RPMI7951 (cell line): ENCODE measurements at places on chromosomes 11 and 22.

DNA sequence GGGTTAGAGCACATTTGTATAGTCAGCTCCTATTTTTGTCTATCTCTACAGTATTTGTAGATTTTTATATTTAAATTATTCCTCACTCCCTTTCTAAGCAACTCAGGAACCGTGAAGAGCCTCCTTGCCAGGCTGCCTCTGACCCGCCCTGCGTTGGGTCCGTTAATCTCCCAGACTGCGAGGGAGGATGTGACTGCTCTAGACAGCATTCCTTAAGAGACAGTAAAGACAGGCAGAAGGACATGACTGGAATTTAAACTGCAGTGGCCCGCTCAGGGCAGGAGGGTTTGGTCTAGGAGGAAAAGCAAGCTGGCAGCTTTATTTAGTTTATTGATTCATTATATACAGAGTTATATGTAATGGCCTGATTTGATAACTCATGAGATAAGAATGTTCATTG, 413.7 kb downstream of the TMEM135 start:
- DNase-seq, result no peak

- no peak for DNase-seq
Observed at GRCh38 chr22:38737302-38738060, 18.3 kb downstream of the SUN2 start.

DNA sequence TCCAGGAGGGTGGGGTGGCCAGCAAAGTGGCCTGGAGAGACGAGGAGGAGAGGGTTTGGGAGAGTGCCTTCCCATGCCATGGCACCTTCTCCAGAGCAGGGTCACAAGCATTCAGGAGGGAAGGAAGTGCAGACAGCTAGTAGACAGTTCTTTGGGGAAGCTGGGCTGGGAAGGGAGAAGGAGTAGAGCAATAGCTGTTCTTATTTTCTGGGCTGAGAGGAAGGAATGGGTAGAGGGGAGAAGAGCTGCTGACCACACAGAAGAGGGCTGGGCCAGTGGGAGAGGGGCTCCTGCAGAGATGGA, 14.8 kb upstream of the PICK1 start:
- no peak for DNase-seq

DNA sequence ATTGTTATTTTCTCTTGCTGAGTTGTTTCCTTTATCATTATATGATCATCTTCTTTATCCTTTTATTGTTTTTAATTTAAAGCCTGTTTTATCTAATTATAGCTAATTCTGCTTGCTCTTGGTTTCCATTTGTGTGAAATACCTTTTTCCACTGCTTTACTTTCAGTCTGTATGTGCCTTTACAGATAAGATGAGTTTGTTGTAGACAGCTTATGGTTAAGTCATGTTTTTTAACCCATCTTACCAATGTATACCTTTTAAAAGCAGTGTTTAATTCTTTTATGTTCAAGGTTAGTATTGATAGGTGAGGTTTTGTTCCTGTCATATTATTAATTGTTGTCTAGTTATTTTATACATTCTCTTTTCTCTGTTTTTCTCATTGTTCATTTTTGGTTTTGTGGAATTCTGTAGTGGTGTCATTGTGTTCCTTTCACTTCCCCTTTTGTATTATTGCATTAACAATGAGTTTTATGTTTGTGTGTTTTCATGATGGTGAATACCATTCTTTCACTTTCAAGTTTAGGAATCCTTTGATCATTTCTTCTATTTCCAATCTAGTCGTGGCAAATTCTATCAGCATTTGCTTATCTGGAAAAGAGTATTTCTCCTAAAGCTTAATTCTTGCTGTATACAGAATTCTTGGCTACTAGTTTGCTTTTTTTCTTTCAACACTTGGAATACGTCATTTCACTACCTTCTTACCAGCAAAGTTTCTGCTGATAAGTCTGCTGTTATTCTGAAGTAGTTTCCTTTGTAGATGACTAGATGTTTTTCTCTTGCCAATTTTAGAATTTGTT, 21.8 kb downstream of the OR5AN1 start:
- no peak for DNase-seq

DNA sequence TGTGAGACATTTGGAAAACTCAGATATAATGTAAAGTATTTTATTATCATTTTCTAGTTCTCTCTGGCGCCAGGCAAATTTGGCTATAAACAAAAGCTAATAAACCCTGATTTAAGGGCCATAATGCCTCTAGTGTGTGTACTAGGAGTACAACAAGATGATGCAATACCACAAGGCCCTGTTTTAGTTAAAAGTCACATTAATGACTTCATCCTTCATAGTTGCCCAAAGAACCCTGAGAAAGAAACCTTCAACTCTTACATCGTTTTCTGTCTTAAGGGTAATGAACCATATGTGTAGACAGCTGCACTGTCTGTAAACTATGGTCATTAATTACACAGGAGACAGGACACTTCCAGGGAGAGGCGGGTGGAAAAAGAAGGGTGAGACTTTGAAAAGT, 538.4 kb downstream of the FAM181B start:
- no peak for DNase-seq

DNA sequence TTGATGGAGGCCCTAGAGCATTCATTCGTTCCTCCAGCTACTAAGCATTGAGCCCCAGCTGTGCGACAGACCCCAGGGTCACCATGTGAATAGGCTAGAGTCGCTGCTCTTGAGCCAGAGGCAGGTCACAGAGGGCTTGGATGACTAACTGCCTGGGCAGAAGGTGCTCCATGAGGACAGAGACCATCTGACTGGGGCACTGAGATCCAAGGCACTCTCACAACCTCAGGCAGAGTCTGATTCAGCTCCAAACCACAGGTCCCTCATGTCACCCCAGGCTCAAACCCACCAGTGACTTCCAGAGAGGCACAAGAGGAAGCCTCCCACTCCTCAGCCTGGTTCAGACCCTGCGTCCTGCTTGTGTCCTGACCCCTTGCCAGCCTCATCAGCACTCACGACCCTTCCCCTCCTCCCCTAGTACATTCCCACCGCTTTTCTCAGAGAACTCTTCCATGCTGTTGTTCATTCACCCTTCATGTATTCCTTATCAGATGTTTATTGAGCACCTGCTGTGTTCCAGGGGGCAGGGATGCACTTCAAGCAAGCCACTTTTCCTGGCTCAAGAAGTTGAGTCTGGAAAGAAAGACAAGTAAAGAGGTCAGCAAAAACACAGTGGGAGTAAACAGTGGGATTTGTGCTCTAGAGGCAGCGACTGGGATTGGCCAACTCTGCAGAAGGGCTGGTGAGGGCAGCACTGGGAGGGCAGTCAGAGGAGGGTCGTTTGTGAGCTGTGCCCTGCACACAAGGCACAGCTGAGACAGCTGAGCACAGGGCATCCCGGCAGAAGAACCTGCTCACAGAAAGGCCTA, 9.3 kb downstream of the OAF start:
- DNase-seq, result peak; percentile 36

DNA sequence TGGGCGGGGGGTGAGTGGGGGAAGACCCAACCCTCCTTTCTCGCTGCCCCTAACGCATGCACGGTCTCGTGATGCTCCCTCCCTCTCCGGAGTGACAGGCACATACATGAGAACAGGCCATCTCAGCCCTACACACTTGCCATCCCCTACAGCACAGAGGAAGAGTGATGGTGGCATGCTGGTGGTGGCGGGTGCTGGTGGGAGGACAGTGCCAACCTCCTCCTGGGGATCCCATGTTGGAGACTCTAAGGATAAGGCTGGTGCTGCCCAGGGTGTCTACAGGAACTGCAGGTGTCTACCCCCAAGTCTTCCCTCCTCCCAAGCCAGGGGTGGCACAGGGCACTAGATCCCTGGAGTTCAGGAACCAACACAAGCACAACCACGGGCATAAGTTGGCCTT, 6.7 kb upstream of the NLRX1 start:
- DNase-seq, result no peak

GRCh38 chr11:44561964-44562734, 3.3 kb upstream of the CD82 start:
- no peak for DNase-seq

- DNase-seq, result no peak
Observed at GRCh38 chr11:126104420-126104819, 41.8 kb upstream of the CDON start.

DNA sequence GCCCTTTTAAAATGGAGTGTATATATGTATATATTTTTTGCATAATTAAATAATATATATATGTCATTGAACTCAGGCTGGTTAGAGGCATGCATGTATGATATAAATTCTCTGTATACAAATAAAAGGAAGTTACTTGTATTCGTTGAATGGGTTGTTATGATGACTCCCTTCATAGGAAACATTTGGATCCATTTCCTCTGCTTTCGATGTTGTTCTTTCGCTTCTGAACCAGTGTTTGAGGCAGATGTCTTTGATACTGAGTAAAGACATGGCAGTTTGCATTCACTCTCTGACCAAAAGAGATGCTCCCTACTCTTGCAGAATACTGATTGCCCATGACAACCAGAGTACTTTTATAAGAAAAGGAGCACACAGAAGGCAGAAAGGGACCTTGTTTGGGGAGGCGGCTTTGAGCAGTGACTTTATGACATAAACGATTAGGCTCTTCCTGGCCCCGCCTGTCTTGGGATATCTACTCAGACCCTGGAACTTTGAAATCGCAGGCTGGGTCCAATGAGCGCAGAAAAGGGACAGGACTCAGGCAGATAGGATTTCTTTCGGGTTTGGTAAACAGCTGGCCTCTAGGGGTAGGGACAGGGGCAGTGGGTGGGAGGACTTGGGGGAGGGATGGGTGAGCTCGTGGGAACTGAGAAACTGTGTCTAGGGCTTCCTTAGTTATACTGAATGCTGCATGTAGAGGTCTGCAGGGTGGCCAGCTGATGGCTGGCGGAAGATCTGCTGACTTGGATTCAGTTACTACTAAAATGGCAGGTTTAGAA, 23.2 kb downstream of the TIMP3 start:
- DNase-seq, result no peak

- no peak for DNase-seq
Observed at GRCh38 chr11:1880746-1881441, 10.8 kb downstream of the PRR33 start.

- DNase-seq, result no peak
Observed at GRCh38 chr11:67368621-67369020, 4.8 kb downstream of the CLCF1 start.

DNA sequence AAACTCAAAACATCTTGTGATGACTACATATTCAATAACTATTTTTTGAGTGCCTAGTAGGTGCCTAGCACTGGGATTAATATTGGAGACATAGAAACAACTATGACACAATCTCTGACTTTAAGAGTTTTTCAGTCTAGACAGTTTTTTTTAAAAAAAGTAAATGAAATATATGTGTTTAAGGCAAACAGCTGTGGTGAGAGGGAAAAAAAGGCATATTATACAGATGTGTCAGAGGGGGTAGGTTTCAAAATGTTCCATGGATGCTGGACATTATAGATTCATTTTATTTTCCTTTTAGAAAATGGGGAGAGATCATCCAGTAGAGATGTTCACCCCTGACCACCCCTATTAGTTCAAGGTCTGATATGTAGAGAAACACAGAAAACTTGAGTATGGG, 90.8 kb downstream of the LUZP2 start:
- DNase-seq, result no peak

GRCh38 chr11:2921261-2921660, 8.0 kb downstream of the PHLDA2 start:
- no peak for DNase-seq

DNA sequence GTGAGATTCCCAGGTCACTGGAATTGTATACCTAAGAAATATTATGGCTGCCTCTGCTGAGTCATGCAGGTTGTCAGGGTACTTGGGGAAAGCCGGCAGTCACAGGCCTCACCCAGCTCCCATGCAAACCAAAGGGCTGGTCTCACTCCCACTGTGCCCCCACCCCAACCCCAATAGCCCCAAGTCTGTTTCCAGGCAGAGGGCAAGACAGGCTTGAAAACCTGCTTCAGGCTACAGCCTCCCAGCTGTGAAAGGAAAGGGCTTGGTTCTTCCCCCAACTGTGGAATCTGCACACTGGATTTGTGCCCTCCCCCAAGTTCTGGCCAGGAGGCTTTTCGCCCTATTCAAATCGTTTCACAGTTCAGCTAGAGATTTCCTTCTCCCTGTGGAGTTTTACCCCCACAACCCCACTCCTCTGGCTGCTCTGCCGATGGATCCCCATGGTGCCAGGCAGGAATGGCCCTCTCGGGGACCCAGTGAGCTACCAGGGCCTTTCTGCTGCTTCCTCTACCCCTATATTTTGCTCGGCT, 37.0 kb upstream of the ABTB2 start:
- DNase-seq, result no peak

DNA sequence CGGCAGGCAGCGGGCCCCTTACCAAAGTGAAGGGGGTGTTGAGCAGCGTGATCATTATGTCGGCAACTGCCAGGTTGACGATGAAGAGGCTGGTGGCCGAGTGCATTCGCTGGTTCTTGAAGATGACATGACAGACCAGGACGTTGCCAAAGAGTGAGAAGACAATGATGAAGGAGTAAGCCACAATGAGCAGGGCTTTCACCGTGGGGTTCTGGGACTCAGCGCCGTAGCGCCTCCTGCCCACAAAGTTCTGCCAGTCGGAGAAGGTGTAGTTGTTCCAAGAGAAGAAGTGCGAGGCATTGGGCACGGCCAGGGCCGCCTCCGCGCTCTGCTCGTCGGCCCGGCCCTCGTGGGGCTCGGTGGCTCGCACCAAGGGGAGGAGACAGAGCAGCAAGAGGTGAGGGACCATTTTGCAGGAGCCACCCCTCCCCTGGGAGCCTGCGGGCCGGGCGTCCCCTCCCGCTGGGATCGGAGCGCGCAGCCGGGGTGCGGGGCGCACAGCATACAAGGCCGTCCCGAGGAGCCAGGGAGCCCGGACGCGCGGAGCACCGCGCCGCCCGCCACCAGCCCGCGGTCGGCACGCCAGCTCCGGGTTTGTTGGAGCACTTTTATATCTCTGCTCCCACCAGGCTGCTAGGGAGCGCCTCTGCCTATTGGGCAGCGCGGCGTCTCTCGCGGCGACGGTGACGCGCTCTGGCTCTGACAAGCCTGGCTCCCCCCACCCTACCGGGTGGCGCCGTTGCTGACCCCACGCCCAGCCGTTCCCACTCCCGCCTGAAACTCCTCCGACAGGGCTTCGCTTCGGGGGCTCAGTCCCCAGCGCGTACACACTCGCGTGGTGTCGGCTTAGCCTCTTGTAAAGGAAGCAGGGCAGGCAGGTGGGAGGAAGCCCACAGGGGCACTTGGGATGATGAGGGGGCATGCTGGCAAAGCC, at the start of gene GPR83:
Gene GPR83 (minus strand): TSS at position 581 of the 934 bp plus-strand sequence. CDS start 172 bp downstream, at position 409.
- no peak for DNase-seq

- DNase-seq, result no peak
Observed at GRCh38 chr22:38228326-38228872, 26.6 kb downstream of the MAFF start.

GRCh38 chr22:17537155-17537554, 26.1 kb upstream of the SLC25A18 start:
- no peak for DNase-seq

DNA sequence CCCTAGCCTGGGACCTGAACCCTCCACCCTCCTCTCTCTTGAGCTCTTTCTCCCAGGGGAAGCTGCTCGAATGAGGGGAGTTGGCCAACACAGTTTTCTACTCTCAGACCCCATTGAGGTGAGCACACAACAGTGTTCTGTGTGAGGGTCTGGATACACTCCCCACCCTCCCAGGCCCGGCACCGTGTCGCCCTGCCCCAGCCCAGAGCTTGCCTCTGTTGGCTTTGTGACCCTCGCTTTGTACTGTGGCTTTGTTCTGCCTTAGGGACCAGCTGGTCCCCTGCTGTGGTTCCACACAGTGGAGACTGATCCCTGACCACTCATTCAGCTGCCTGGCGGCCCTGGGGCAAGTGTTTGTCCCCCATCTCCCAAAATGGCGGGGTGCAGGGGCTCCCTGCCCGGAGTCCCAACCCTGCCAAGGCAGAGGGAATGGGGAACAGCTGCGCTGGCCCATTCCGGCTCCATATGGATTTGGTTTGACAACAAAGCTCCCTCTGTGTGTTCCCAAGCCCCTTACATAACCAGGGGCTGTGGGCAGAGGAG, 8.3 kb downstream of the ST3GAL4 start:
- peak; percentile 37 for DNase-seq
